ENCODE measurements at places on chromosomes 2 and 18. TPM values are rescaled to one million over a fixed set of nuclear protein-coding genes. Genes with fewer than 3 reads are reported as not detected.

DNA sequence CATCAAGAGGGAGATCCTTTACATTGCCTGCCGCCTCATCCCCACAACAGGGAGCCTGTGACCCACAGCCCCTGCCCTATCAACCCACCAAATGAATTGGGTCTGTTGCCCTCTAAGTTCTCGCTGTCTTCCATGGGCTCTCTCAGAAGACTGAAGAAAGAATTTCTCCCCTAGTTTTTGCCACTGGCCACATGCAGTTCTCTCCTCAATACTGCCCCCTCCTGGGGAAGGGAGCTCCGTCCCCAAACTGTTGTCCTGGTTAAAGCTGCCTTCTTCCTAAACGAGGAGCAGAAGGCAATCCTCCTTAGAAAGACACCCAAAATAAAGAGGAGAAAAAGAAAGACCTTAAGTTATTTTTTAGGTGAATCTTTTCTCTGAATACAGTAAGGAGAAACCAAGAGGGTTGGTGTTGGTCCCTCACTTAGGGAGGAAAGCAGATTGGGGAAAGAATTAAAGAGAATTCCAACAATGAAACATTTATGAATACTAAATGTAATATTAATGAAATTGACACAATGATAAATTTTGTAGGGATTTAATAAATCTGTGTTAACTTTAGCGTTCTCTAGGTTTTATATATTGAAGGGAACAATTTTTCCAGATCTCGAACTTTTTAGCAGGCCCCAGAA lies 31.1 kb upstream of the SATB2 start:
- peak; percentile 57 for ATAC-seq

GRCh38 chr2:183037074-183037552 lies 1.1 kb downstream of the NCKAP1 start:
- ATAC-seq: peak; percentile 63

GRCh38 chr18:70454704-70455322 lies 166.0 kb downstream of the SOCS6 start:
- ATAC-seq: peak; percentile 67

GRCh38 chr2:186459009-186459408 lies 27.1 kb upstream of the ZC3H15 start:
- ATAC-seq: no peak

Gene EVX2
- not detected for total RNA-seq

DNA sequence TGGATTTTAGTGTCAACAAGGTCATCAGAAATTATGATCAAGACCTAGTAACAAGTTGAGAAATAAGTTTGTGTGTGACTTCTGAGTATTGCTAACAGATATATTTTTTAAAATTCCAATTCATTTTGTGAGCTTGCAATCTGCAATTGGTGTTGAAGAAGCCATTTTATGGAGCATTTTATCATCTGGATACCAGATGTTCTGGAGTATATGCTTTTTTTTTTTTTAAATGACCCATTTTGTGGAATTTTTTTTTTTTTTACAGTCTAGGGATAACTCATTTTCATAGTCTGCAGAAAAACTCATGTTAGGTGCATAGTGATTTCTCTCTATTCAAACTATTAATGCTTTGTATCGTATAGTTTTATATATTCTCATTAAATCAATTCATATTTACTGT lies 12.6 kb downstream of the QPCT start:
- no peak for ATAC-seq

DNA sequence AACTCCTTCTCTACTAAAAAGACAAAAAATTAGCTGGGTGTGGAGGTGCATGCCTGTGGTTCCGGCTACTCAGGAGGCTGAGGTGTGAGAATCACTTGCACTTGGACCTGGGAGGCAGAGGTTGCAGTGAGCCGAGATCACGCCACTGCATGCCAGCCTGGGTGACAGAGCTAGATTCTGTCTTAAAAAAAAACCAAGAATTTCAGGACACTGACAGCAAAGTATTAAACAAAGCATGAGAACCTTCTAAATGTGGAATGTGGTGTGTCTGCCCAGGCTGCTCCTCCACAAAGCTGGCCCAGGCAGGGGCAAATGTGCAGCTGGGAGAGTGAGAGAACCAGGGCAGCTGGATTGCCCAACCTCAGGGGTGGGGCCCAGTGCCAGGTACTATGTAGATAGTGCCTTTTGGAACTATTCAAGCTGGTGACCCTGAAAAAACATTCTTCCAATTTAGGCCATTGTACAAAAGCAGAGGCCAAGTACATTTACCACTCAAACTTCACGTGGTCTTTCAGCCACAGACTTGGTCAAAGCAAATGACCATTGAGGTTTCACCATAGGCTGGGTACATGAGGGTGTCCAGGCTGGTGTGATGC lies 6.7 kb upstream of the UGT1A5 start:
- ATAC-seq: peak; percentile 92

GRCh38 chr2:219661197-219661954 lies 33.9 kb downstream of the SLC4A3 start:
- peak; percentile 42 for ATAC-seq

DNA sequence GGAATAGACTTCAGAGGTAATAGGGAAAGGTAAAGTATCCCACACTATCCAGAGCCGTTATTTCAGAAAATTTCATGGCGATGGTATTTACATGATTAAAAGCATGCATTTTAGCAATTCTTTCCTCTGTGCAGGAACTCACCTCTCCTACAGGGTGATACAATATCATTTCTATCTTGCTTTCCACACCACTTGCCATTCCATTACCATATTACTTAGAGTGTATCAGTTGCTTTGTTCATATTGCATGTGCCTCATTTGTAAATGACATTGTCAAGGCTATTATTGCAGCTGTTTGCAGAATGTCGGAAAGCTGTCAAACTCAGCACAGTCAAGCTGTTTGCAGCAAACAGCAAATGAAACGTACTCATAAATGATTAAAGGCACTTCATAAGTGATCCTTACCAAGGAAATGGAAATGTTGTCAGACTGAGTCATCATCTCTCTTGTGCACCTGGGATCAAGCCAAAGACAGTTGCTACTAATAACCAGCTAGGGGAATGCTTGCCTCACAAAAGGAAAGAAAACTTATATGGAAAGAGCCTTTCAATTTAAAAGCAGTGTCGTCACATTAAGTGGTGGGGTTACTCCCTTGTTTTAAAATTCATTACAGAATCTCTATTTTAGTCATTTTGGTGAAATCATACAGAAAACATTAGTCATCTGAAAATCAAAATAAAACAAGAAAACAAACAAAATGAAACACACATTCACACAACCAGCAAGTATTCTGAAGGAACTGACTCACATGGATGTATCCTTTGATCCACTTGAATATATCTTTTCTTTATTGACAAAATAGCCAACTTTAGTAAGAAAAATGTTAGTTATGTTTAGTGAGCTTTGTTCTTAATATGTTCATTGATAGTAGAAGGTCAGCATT lies 1064.1 kb upstream of the CNTNAP5 start:
- no peak for ATAC-seq

Gene FOXI3
- not detected for total RNA-seq

Data from esophagus mucosa (tissue), 1 donor.